ENCODE measurements at places on chromosomes 11 and 22. TPM values are rescaled to one million over a fixed set of nuclear protein-coding genes. Genes with fewer than 3 reads are reported as not detected.
A peak's percentile ranks its signal among the peaks of the same experiment; 100 is the strongest.

DNA sequence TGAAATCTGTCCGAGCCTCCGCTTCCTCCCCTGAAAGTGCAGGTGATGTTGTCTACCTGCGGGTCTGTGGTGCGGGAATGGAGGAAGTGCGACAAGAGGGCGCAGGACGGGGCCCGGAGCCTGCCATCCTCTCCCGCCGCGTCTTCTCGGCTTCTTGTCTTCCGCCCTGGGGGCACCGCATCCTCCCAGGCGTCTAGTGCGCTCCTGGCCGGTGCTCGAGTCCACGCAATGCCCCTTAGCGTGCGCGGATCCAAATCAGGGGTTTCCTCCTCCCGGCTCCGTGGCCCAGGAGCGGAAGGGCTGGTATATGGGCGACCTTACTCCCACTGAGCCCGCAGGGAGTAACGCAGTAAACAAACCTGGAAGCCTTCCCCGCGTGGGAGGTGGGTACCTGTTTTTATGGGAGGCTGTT lies 405 bp downstream of the SFI1 start:
- no peaks in the 10 kb centered on the region for H3K36me3 ChIP-seq
- H3K27me3 ChIP-seq: no peaks in the 10 kb centered on the region
- H3K4me1 ChIP-seq: peaks cover 19% of the 10 kb centered on the region
- H3K4me3 ChIP-seq: peak overlapping the region; percentile 93
- H3K27ac ChIP-seq: peak overlapping the region; percentile 88

AGBL2 gene
- total RNA-seq: 0.34 TPM

SYCE3 gene
- not detected for total RNA-seq

- no peak overlapping the region for H3K27ac ChIP-seq
- H3K36me3 ChIP-seq: no peaks in the 10 kb centered on the region
Measured at GRCh38 chr22:44758344-44758973, 6.1 kb downstream of the ARHGAP8 start.

DNA sequence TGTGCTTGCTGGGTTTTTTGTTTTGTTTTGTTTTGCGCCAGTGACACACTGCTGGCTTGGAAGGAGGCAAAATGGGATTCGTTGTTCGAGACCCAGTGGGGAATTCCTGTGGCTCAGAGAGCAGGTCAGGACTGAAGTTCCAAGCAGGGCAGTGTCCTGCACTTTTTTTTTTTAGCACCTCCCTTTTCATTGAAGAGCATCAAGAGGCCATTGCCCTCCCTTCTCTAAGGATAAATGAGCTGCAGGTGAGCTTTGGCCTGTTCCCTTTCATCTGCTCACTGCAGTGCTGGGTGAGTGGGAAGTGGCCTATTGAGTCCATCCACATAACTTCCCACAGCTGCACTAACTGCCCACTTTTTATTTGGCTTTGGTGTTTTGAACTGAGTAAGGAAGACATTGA lies 87.8 kb downstream of the ARHGAP42 start:
- no peak overlapping the region for H3K4me3 ChIP-seq
- H3K4me1 ChIP-seq: peaks cover 10% of the 10 kb centered on the region
- DNase-seq: no peak
- no peaks in the 10 kb centered on the region for H3K27me3 ChIP-seq

DNA sequence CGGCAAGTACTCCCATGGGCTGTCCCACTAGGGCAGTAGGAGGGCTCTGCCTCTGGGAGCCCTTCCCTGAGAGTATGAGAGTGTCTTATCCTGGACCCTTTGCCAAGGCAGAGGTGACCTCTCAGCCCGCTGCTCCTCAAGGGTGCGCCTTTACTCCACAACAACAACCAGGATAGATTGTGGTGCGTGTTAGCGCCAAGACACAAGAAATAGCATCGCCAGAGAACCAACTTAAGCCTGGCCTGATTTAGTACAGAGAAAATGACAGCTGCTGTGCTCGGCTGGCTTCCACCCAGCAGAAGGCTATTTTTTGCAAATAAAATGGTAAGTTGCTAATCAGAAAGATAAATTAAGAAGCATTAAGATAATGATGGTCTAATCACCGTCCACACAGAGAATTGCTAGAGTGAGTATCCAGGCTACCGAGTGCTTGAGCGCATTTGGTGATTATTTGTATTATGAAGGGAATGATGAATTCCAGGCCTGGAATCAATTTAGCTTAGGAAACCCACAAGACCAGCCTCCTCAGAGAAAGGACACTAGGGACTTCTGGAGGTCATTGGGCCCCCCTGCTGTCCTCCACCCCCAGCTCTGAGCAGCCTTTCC lies 119.8 kb downstream of the PKNOX2 start:
- peaks cover 63% of the 10 kb centered on the region for H3K4me1 ChIP-seq
- H3K27me3 ChIP-seq: no peaks in the 10 kb centered on the region
- H3K4me3 ChIP-seq: no peak overlapping the region

DNA sequence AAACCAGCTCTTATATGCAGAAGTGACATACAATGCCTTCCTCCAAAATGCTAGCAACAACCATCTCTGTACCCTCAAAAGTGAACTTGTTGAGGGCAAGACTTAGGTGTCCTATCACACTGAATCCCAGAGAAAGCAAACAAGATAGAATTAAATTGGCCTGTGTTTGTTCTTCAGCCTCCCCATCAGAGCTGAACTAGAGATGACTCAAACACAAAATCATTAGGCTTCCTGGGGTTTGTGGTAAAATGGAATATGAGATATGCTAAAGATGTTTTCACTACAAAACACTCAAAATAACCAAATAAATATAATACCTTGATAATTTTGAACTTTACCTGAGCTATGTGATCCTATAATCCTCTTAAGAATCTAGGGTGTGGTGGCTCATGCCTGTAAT lies 31.6 kb downstream of the ZNF214 start:
- H3K36me3 ChIP-seq: no peaks in the 10 kb centered on the region
- DNase-seq: no peak
- H3K27ac ChIP-seq: no peak overlapping the region
- H3K4me3 ChIP-seq: no peak overlapping the region
- peaks cover 6% of the 10 kb centered on the region for H3K27me3 ChIP-seq

GRCh38 chr11:102598272-102598671 lies 26.9 kb downstream of the MMP20 start:
- H3K4me1 ChIP-seq: peaks cover 24% of the 10 kb centered on the region
- H3K27ac ChIP-seq: no peak overlapping the region
- H3K4me3 ChIP-seq: no peak overlapping the region

- H3K4me1 ChIP-seq: peaks cover 32% of the 10 kb centered on the region
- no peak overlapping the region for H3K27ac ChIP-seq
- H3K36me3 ChIP-seq: peaks cover 2% of the 10 kb centered on the region
- no peak overlapping the region for H3K4me3 ChIP-seq
- no peak for DNase-seq
Measured at GRCh38 chr11:57422669-57423068, 4.3 kb downstream of the SLC43A3 start.

DNA sequence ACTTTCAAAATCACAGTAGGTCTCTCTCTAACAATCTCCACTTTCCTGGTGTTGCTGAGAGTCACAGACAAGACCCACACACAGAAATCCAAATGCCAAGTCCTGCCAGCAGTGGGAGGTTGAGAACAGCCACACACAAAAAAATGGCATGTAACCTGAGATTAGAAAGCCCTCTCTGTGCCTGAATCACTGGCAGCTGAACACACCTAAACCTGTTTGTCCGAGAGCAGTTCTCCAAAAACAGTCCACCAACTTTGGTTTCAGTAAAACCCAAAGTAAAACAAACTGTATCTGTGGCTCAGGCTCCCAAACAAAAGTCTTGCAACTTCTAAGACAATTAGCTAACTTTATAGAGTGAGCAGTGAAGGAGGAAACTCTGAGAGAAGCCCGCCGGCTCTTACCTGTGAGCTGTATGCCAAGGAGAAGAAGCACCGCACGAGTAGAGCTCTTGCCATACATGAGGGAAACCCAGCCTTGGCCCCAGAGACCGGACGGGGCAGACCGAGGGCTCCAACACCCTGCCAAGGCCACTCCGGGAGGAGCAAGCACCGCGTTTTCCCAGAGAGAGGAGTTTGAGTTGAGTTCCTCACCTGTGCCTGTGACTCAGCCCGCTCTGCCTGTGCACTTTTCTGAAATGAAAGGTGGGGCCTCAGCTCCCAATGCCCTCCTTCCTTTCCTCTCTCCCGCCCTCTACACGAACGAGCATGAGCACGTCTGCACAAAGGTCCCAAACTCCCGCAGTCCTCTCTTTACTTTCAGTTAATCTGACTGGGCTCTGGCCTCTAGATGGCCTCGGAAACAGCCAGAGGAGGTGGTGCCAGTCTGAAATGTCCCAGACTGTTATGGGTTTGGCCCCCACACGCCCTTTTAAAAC lies at the start of gene MPZL2:
Gene MPZL2 (minus strand): TSS at position 603 of the 874 bp plus-strand sequence. CDS start 144 bp downstream, at position 459.
- no peak for DNase-seq

- no peak for DNase-seq
- H3K4me1 ChIP-seq: peaks cover 32% of the 10 kb centered on the region
- H3K4me3 ChIP-seq: no peak overlapping the region
- H3K27ac ChIP-seq: no peak overlapping the region
- no peaks in the 10 kb centered on the region for H3K36me3 ChIP-seq
- no peaks in the 10 kb centered on the region for H3K27me3 ChIP-seq
Measured at GRCh38 chr22:35959121-35959800, 69.4 kb downstream of the RBFOX2 start.

GRCh38 chr22:32622004-32622743 lies 147.6 kb downstream of the FBXO7 start:
- H3K4me3 ChIP-seq: no peak overlapping the region
- peaks cover 25% of the 10 kb centered on the region for H3K4me1 ChIP-seq
- peak overlapping the region; percentile 82 for H3K27ac ChIP-seq
- no peak for DNase-seq

MS4A12 gene
- not detected for total RNA-seq

GRCh38 chr11:34182921-34183685 lies 77.7 kb downstream of the NAT10 start:
- H3K27me3 ChIP-seq: no peaks in the 10 kb centered on the region
- H3K4me3 ChIP-seq: no peak overlapping the region
- peaks cover 8% of the 10 kb centered on the region for H3K4me1 ChIP-seq
- no peak overlapping the region for H3K27ac ChIP-seq
- DNase-seq: no peak

- H3K4me1 ChIP-seq: no peaks in the 10 kb centered on the region
- no peak overlapping the region for H3K4me3 ChIP-seq
- peaks cover 9% of the 10 kb centered on the region for H3K27me3 ChIP-seq
- H3K27ac ChIP-seq: no peak overlapping the region
- DNase-seq: no peak
Measured at GRCh38 chr11:6013042-6013441, 6.3 kb upstream of the OR56A4 start.

OR5P2 gene
- total RNA-seq: not detected
